ENCODE measurements at places on chromosomes 2 and 18. TPM values are rescaled to one million over a fixed set of nuclear protein-coding genes. Genes with fewer than 3 reads are reported as not detected.

Gene ANKRD36C
- 48.0 TPM for polyA plus RNA-seq

- no peak for DNase-seq
Observed at GRCh38 chr2:216516730-216517350, 18.2 kb downstream of the RPL37A start.

GRCh38 chr2:219228911-219229304, 528 bp downstream of the ATG9A start:
- DNase-seq, result no peak

- no peak for DNase-seq
Observed at GRCh38 chr2:148642112-148642744, 2.3 kb upstream of the EPC2 start.

DNA sequence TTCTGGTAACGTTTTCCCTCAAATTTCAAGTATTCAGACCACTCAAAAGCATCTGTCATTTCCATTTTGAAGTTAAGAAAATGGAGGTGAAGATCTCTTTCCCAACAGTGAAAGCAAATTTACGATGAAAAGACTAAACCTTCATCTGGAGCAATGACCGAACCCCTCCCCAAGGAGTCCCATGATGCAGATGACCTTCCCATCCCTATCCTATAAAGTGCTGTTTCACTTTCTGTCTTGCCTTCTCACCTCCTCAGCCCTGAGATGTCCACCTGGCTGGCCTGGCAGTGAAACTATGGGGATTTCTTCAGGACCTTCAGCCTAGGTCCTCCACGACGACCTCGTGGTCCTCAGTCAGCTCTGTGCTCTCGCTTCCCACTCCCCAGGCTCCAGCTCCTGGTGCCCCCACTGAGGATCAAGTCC, 925 bp upstream of the NPC1 start:
- DNase-seq, result no peak

DNA sequence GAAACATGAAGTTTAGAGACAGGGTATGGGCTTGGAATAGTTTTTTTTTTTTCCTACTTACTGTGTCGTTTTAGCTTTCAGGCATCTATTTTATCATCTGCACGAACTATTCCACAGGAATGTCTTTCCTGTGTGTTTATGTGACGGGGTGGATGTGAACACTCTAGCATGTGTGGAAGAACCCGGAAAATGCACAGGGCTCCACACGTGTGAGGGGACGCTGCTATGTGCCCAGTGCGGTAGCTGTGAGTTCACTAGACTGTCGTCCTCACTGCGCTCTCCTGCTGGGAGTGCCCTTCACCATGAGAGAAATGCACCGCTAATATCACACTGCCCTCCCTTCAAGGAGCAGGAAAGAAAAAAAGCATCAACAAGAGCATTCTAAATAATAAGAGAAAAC, 250.8 kb upstream of the PXDN start:
- DNase-seq, result no peak

GRCh38 chr2:202171241-202171825, 67.1 kb downstream of the SUMO1 start:
- DNase-seq, result no peak

Gene SCYGR4
- not detected for polyA plus RNA-seq

Gene ATP6V1B1
- not detected for polyA plus RNA-seq

Gene DAW1
- polyA plus RNA-seq, result not detected

GRCh38 chr2:205660521-205661124, 21.7 kb upstream of the NRP2 start:
- DNase-seq, result peak; percentile 62

Gene AQP12A
- 0.88 TPM for polyA plus RNA-seq

DNA sequence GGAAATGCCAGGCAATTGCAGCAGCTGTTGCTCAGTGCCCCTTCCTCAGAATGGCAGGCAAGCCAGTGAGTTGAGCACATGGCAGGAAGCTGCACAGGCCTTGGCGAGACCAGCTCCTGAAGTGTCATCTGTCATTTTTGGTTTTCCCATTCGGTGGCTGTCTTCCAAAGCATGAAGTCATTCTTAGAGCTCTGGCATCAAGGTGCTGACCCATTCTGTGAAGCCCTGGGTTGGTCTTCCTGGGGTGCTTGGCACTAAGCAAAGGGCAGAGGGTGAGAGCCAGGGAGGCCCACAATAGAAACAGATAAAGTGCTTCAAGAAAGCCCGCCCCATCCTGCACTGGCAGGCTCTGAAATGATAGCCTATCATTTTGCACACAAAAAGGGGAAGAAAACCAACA, 150.5 kb downstream of the VAPA start:
- no peak for DNase-seq
